ENCODE measurements at places on chromosomes 3 and 15.

DNA sequence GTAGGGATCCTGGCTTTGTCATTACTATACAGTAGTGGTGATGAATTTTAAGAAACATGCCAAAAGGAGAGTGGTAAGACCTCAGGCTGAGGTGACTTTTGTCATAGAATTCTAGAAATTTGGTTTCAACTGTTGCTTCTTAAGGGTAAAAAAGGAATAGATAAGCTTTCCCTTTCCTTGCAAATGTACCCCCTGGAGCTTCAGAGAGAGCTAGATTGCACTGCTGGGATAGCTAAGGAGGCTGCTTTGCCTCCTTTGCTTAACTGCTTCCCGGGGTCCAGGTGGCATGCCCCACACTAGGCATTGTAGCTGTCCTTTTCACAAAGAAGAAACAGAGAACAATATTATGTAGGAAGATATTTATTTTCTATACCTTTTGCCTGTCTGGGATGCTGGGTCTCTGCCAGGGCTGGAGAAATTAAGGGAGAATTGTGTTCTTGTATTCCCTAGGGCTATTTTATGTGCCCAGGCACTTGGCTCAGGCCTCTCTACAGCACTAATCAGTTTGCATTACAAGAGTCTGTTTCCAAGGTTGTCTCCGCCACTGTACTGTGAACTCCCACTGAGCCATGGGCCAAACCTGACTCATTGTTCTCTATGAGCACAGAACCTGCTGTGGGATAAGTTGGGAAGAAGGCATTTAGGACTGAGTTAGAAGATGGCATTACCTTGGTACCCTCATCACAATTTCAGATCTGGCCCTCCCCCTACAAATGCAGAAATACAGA, 460.0 kb downstream of the PDCD6IP start:
- H3K36me3 ChIP-seq, result peaks cover 2% of the 10 kb centered on the region
- peaks cover 67% of the 10 kb centered on the region for H3K4me1 ChIP-seq
- DNase-seq, result no peak
- H3K27me3 ChIP-seq, result no peaks in the 10 kb centered on the region
- no peak overlapping the region for H3K27ac ChIP-seq

- no peaks in the 10 kb centered on the region for H3K27me3 ChIP-seq
- peaks cover 20% of the 10 kb centered on the region for H3K4me1 ChIP-seq
- no peak for DNase-seq
- no peak overlapping the region for H3K27ac ChIP-seq
Measured at GRCh38 chr3:70770650-70771049, 458.2 kb upstream of the MDFIC2 start.

- no peak overlapping the region for H3K4me3 ChIP-seq
- DNase-seq, result no peak
- H3K36me3 ChIP-seq, result peaks cover 12% of the 10 kb centered on the region
- peaks cover 24% of the 10 kb centered on the region for H3K4me1 ChIP-seq
- H3K27ac ChIP-seq, result no peak overlapping the region
- no peaks in the 10 kb centered on the region for H3K27me3 ChIP-seq
Measured at GRCh38 chr3:29438580-29438979, 157.7 kb downstream of the RBMS3 start.

DNA sequence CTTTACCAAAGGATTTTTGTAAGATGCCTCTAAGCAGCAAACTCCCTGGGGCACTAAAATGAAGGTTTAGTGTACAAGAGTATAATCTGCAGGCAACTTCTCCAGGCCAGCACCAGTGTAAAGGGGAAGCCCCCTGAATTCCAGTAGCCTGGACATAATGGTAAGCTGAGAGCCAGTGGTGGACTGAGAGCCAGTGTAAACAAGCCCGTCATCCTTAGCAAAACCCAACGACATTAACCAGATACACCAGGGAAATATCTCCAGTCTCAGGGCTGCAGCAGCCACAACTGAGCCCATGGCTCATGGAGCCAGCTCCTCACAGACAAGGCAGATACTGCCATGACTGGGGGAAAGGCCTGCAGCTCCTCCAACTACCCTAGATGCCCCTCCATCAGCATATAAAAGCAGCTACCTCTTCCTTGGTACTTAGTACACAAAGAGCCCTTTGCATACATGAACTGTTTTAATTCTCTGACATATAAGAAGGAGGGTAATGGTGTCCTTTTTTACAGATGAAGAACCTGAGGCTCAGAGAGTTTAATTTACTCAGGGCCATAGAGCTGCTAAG, 21.7 kb downstream of the PARP16 start:
- H3K27me3 ChIP-seq, result no peaks in the 10 kb centered on the region
- H3K27ac ChIP-seq, result no peak overlapping the region
- no peak for DNase-seq
- H3K36me3 ChIP-seq, result peaks cover 17% of the 10 kb centered on the region
- H3K4me3 ChIP-seq, result no peak overlapping the region
- H3K4me1 ChIP-seq, result no peaks in the 10 kb centered on the region

DNA sequence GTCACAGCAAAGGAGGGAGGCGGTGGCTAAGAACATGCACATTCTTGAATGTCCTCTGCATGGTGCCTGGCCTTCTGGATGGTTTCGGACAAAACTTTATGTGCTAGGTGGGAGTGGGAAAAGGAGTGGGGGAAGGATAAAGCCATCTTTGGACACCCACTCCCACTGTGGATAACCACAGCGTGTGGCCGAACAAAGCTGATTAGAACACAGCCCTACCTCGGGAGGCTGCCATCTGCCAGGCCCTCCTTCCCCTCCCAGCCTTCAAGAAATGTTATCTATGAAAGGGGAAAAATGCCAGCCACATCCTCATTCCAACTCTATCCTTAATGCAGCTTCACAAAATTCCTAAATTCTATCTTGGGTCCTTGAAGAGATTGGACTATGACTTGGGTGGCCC, 18.8 kb downstream of the AMOTL2 start:
- peaks cover 44% of the 10 kb centered on the region for H3K36me3 ChIP-seq
- DNase-seq, result peak; percentile 22
- H3K27me3 ChIP-seq, result no peaks in the 10 kb centered on the region
- peaks cover 94% of the 10 kb centered on the region for H3K4me1 ChIP-seq
- peak overlapping the region; percentile 9 for H3K4me3 ChIP-seq
